ENCODE measurements at places on chromosomes 7 and 10. TPM values are rescaled to one million over a fixed set of nuclear protein-coding genes. Genes with fewer than 3 reads are reported as not detected.

Gene ZNF425
- 0.82 TPM for total RNA-seq

Gene AGAP3
- 56.2 TPM for total RNA-seq

Gene SLC39A12
- not detected for total RNA-seq

Gene LLCFC1
- not detected for total RNA-seq

Gene PALS2
- total RNA-seq = 15.9 TPM

Gene ANKIB1
- total RNA-seq = 40.5 TPM

Gene SEMA3E
- total RNA-seq = 5.3 TPM

Gene KCND2
- total RNA-seq = 2.0 TPM

Gene ZNF316
- 12.2 TPM for total RNA-seq

Gene FAM237B
- not detected for total RNA-seq

Gene CLIP2
- 3.8 TPM for total RNA-seq

Gene PNLIPRP1
- total RNA-seq = not detected

Gene SFTPD
- not detected for total RNA-seq

Gene UBE3C
- total RNA-seq = 83.3 TPM

Gene OGDH
- total RNA-seq = 73.4 TPM

Gene GDF2
- not detected for total RNA-seq

Gene FAM25A
- not detected for total RNA-seq

Measured in subcutaneous adipose tissue (tissue), 4 donors.